ENCODE measurements at places on chromosomes 5 and 9.
A peak's percentile ranks its signal among the peaks of the same experiment; 100 is the strongest.

GRCh38 chr5:32170303-32171151 is 3.6 kb downstream of the GOLPH3 start:
- H3K27ac ChIP-seq = peak overlapping the region; percentile 65
- no peak for DNase-seq
- peaks cover 8% of the 10 kb centered on the region for H3K36me3 ChIP-seq
- peaks cover 3% of the 10 kb centered on the region for H3K27me3 ChIP-seq
- H3K4me1 ChIP-seq = peaks cover 54% of the 10 kb centered on the region
- H3K4me3 ChIP-seq = peak overlapping the region; percentile 19

GRCh38 chr5:43627028-43627427 is 24.0 kb downstream of the NNT start:
- no peak overlapping the region for H3K27ac ChIP-seq
- H3K4me3 ChIP-seq = no peak overlapping the region
- H3K27me3 ChIP-seq = peaks cover 2% of the 10 kb centered on the region
- peaks cover 14% of the 10 kb centered on the region for H3K36me3 ChIP-seq
- peaks cover 17% of the 10 kb centered on the region for H3K4me1 ChIP-seq
- DNase-seq = no peak

DNA sequence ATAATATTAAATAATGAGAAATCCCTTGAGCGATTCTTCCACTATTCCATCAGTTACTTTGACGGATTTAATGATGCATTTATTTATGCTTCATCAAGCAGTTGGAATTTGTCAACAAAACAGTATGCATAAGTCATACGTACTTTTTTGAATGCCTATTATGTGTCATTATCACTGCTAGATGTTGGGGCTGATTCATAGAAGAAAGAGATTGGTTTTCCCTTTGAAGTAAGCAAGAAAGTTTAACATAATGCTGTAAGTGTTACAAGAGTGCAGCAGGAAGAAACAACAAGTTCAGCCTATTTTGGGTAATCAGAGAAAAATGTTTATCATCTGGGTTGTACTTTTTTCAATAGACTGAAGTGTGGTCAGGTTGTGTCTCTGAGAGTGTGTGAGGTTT is 121.2 kb upstream of the RANBP3L start:
- H3K4me1 ChIP-seq = peaks cover 37% of the 10 kb centered on the region
- H3K36me3 ChIP-seq = no peaks in the 10 kb centered on the region
- no peak for DNase-seq
- H3K4me3 ChIP-seq = no peak overlapping the region
- peaks cover 5% of the 10 kb centered on the region for H3K27me3 ChIP-seq

GRCh38 chr5:160970605-160971191 is 118.7 kb upstream of the ATP10B start:
- no peak overlapping the region for H3K27ac ChIP-seq
- no peak overlapping the region for H3K4me3 ChIP-seq
- DNase-seq = no peak
- H3K36me3 ChIP-seq = no peaks in the 10 kb centered on the region
- peaks cover 6% of the 10 kb centered on the region for H3K27me3 ChIP-seq

DNA sequence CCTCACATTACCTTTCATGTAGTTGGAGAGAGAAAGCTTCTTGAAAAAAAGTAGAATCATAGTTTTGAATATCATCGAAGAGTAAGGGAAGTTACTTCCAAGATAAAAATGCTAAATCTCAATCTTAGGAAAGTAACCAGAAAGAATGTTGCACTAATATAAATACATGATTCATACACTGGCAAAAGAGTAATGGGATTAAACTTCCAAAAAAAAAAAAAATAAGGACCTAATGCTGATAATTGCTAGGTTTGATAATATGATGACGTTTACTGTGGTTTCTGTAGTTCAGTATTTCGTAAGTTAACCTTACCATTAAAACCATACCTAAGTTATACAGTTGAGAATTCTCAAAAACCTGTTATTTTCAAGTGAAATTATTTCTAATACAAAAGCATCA is 573.8 kb upstream of the CDH9 start:
- no peaks in the 10 kb centered on the region for H3K4me1 ChIP-seq
- no peaks in the 10 kb centered on the region for H3K27me3 ChIP-seq
- no peak overlapping the region for H3K4me3 ChIP-seq
- H3K36me3 ChIP-seq = no peaks in the 10 kb centered on the region
- DNase-seq = no peak

All from immature natural killer cell (primary cell).